OCI-M1 (cell line): ENCODE measurements at places on chromosomes 6 and 20.

GRCh38 chr6:165805636-165806035 is 142.6 kb upstream of the PDE10A start:
- DNase-seq, result no peak

DNA sequence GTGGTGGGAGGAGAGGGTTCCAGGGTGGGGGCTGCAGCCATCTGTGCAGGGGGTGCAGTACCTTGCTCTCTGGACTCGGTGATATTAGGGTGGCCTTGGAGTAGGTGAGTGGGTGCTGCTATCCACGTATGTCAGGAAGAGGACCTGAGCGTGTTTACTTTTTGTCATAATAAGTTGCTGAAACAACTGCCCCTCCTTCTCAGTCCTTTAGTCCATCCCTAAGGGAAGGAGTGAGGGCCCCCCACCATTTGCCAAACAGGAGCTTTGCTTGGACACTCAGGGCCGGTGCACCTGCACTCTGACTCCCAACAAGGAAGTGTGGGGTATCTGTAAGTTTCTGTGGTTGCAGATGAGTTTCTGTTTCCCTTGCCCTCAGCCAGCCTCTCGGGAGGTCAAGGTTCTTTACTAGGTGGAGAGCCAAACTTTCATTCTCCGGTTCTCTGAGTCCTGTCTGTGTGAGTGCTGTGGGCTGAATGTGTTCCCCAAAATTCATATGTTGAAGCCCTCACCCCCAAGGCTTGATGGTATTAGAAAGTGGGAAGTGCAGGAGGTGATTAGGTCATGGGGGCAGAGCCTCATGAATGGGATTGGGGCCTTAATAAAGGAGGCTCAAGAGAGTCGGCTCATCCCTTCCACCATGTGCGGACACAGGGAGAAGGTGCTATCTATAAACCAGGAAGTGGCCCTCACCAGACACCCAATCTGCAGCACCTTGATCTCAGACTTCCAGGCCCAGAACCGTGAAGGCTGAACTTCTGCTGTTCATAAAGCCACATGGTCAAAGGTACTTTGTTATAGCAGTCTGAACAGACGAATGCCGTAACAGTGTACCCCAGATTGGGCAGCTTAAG is 19.6 kb upstream of the CCR6 start:
- no peak for DNase-seq

DNA sequence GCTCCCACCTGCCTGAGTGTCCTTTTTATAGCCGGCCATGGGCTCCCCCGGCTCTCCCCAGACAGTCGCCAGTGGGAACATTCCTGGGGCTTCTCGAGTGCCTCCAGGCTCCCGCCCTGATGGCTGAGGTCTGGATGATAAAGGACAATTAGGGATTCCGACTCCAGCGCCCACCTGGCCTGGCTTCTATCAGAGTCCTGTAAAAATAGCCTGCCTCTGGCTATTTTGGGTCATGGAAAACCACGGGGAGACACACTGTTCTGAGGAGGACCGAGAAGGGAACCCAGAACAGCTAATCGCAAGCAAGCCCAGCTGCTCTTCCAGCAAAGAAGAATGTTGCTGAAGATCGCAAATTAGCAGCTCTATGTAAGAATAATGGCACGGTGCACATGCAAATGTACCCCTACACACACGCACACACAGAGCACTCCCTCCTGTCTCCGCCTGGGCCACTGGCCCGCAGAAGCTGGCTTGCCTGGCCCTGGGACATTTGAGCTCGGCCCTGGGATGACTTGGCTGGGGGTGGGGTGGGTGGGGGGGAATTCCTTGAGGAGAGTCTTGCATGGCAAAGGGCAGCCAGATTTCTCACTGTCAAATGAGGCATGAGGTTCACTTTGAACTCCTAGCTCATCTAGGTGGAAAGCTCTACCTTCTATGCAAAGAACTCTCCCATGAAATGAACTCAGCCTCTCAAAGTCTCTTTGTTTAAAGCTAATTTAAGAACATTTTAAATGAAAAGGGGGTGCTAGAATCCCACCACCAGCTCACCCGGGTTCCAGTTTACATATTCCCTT is 55.3 kb downstream of the CTCFL start:
- DNase-seq, result no peak

DNA sequence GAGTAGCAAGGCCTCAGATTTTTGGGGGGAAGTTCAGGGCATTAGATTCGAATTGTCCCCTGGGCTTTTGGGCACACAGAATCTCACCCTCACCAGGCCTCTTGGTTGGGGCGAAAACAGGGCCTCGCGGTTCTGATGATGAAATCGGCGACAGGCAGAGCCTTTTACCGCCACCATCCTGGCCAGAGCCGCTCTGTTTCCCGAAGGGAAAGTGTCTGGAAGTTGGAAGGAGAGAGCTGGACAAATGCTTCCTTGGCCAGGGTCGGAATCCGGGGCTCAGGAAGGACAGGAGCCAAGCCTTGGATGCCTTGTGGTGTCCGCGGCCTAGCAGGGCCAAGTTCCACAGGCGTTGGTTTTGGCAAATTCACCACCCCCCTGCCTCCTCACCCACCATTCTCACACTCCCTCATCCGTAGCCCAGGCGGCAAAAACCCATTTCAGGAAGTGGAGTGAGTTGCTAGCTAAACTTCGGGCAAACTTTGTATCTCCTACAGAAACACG is 3.5 kb upstream of the TFAP2A start:
- DNase-seq, result no peak

- DNase-seq, result no peak
Measured at GRCh38 chr6:150646228-150646627, 46.5 kb downstream of the PLEKHG1 start.

- no peak for DNase-seq
Measured at GRCh38 chr6:133502441-133503335, 261.5 kb downstream of the EYA4 start.

DNA sequence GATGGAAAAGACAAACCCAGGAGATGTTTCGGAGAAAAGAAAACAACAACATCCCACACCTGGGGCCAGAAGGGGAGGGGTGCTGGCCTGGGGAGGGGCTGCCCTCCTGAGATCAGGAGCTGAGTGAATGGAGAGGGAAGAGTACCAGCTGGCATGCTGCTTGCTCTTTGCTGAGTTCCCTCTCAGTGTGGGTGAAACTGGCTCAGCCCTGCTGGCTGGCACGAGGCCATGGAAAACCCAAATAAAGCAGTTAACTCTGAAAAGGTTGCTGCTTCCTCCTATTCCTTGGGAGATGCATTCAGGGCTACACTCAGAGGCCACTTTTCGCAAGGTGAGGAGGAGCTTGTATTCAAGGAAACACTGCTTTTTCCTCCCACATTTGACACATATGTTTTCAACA is 8.0 kb upstream of the KCNK16 start:
- no peak for DNase-seq

GRCh38 chr6:43091436-43091991 is 15.4 kb downstream of the PTK7 start:
- DNase-seq, result no peak

DNA sequence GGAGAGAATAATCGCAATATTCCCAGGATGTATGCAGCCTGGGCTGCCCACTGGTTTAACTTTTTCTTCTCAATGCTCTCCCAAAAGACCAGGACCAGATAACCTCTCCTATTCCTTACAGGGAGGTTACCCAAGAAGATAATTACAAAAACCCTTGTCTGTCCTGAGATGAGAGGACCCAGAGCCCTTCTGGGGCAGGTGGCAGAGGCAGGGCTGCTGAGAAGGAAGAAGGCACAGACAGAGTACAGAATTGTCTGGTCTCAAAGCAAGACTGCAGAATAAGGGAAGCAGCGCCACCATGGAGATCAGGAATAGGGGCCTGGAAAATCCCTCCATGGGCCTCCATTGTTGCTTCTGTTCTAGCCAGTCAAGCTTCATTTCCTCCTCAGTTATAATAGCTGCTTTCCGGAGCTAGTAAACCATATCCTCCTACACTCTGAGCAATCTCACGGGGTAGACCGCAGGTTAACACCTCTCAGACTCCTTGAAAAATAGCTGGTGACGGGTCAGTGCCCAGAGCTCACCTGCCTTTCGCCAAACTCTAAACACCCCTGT is 463 bp upstream of the HLA-DMB start:
- DNase-seq, result no peak
